ENCODE measurements at places on chromosomes 3 and 15.

- no peak for DNase-seq
These were observed 185.9 kb downstream of the PDE8A start for GRCh38 chr15:85167568-85167967.

DNA sequence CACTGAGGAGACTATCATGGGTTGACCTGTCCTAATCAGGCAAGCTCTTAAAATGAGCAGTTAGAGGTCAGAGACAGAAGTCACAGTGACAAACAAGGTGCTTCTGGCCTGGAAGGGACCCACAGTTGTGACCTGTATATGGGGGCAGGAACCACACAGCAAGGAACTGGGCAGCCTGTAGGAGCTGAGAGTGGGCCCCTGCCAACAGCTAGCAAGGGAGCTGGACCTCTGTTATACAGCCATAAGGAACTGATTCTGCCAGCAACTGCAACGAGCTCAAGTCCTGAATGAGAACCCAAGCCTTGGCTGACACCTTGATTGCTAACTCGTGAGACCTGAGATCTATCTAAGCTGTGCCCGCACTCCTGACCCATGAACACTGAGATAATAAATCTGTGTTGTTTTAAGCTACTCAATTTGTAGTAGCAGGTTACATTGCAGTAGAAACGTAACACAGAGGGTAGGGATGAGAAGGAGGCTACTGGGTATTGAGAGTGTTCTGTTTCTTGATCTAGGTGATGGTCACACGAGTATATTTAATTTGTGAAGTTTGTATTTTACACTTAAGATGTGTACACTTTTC is 44.5 kb upstream of the MAGI1 start:
- no peak for DNase-seq

DNA sequence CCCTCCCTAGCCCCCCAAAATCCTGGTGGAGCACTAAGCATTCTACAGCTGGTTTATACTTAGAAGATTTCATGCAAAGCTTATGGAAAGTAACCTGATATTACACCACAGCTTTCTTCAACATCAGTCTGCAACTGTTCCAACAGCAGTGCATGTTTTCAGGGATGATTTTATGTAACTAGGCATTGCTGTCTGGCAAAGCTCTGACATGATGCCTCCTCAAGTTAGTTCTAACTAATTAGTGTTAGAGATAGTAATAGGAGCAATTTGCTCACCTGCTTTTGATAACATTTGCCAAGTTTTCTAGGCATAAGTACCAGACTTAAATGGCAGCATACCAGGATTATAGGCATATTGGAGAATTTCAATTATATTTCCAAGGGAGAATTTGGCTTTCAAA is 330.3 kb upstream of the SGO1 start:
- DNase-seq = no peak

- DNase-seq = peak; percentile 39
These were observed 20.1 kb downstream of the RFT1 start for GRCh38 chr3:53109891-53110771.

DNA sequence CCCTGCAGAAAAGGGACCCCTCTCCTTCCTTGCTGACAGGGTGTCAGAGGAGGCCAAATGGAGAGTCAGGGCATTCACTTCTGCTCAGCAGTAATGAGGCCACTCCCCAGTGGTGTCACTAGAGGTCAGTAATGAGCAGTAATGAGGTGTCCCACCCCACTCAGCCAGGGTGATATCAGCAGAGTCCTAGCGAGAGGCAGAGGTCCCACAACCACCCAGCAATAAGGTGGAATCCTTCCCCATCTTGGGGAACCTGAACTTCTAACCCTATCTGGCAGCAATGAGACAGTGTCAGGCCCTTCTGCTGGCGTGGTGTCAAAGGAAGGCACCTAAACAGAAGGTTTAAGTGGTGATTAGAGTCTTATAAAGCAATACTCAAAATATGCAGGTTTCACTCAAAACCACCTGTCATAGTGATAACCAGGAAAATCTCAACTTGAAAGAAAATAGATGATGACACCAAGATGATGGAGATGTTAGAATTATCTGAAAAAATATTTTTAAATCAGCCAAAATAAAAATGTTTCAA is 12.9 kb downstream of the OCA2 start:
- DNase-seq = peak; percentile 87

GRCh38 chr3:105571005-105571404 is 204.3 kb downstream of the ALCAM start:
- DNase-seq = no peak

All from NAMALWA (cell line).